ENCODE measurements at places on chromosomes 16 and 17.

DNA sequence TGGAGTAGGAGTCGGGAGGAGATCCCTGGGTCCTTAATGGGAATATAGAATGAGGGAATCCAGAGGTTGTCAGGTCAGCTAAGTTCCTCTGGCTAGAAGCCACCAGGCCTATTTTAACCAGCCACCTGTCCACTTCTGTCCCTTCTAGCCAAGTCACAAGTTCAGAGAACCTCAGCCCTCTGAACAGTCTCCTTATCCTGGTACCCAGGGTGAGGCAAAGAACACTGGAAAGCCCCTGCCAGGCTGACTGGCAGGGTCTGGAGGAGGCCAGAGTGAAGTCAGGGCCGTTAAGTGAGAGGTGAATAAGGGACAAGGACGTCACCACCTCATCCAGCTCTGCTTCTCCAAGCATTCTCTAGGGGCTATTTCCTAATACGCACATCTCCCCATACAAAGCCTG lies 2.7 kb downstream of the CTDNEP1 start:
- DNase-seq = no peak

GRCh38 chr16:48932216-48932855 lies 322.4 kb upstream of the N4BP1 start:
- no peak for DNase-seq

DNA sequence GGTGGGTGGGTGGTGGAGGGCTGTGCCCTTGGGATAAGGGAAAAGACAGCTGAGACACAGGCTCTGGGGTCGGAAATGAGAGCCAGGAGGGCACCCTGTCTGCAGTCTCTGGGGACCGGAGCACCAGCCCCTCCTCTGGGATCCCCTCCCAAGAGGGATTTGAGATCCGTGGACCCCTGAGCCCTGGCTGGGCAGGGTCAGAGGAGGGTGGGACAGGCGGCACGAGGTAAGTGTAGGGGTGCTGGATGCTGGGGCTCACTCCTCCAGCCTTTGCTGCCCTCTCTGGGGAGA lies 425 bp downstream of the SGSH start:
- DNase-seq = peak; percentile 10

- no peak for DNase-seq
These were observed 237.4 kb downstream of the MAP2K6 start for GRCh38 chr17:69651921-69652320.

GRCh38 chr17:13593757-13594156 lies 8.0 kb downstream of the HS3ST3A1 start:
- no peak for DNase-seq

DNA sequence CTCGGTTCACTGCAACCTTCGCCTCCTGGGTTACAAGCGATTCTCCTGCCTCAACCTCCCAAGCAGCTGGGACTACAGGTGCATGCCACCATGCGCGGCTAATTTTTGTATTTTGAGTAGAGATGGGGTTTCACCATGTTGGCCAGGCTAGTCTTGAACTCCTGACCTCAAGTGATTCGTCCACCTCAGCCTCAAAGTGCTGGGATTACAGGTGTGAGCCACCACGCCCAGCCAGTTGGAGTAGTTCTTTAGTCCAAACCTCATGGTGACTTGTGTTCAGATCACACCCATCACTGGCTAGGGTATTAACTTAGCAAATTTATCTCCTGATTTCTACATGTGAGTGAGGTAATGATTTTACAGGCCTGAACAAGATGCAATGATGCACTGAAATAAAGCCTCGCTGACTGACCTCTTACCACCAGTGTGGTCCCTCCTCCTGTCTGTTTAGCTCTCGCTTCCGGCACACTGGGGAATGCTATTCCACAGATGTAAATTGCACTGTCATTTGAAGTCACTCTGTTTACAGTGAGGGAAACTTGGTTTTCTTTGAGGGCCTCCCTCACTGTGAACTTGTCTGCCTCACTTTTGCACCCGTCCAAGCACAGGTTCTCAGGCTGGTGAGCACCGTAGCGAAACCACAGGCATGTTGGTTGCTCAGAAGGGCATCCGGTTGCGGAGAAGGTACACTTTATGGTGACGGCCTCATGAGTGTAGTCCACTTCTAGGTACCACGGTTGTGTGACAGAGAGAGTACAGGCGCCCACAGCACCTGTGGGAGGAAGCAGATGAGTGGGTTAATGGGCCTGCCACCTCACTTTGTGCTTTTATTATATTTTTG lies 5.5 kb downstream of the IGSF6 start:
- no peak for DNase-seq
